CD4-positive, alpha-beta T cell treated with Interleukin-6 for 4 hours (primary cell): ENCODE measurements at places on chromosomes 1 and 21.

GRCh38 chr1:82226186-82226505 is 425.4 kb downstream of the ADGRL2 start:
- no peak for DNase-seq

GRCh38 chr1:116545359-116545705 is 25.5 kb downstream of the CD58 start:
- no peak for DNase-seq

DNA sequence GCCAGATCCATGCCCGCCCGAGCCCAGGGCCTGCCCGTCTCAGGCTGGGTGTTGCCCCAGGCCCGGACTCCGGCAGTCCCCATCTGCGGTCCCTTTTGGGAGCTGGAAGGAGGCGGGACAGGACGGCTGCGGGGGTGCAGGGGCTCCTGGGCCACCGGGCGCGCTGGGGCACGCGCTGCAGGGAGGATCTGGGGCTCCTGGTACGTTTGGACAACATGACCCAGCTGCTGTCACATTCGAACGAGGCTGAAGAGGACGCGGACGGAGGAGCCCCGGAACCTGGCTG is 6.6 kb upstream of the CALML6 start:
- DNase-seq = no peak

DNA sequence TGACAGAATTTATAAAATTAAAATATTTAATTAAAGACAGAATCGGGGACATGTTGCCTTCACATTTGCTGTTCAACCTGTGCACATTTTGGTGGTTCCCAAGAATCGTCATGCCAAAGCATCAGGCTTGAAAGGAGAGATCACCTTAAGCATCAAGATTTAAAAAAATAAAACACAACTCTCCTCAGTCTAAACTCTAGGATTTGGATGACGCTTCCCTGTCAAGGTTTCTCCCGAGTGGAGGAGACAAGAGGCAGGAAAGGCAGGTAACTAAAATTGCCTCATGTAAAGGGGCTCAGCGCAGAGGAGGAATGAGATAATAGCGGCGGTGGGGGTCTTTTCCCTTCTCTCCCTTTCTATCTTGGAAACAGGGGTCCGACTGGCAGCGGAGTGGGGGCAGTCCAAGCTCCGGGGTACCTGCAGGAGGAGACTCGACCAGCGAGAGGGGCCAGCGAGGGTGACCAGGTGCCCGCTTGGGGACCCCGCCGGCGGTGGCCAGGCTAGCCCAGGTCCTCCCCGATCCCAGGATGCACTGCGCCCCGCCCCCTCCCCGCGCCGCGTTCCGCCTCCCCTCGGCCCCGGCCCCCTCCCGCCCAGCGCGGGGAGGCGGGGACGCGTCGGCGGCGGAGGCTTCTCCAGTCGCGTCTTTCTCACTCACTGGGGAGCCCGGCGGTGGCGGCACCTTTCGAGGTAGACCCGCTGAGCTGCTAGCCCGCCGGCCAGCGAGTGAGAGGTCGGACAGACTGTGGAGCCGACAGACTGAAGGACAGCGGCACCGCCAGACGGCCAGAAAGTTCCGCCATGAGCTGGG is at the start of gene FNBP1L:
Gene FNBP1L, plus strand, starts transcription at position 638 of the 811 bp plus-strand sequence. Its CDS starts 164 bp downstream, at position 802.
- peak; percentile 79 for DNase-seq

GRCh38 chr1:183996396-183996795 is 41.1 kb downstream of the COLGALT2 start:
- no peak for DNase-seq

DNA sequence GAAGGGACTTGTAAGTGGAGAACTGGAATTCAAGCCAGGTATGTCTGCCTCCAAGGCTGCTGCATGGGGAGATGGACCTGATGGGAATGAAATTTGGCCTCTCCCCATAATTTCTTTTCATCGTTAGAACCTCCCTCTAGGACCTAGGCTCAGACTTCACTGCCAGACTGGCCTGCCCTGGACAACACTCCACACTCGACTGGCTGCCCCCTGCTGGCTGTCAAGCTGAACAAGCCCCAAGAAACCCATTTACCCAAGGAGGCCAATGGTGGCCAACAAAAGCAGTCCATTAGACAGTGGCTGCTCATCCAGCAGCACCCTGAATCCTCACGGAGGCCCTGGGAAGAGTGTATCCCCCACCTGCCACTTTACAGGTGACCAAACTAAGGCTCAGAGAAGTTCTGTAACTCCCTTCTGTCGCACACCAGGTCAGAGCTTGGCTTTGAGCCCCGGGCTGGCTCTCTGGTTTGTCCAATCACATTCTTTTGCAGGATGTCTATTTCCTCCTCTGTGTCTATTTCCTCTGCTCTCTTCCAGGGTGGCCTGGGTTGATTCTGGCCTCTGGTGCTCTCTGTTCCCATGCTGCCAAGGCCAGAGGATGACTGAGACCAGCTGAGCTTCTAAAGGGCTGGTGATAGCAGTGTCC is 3.8 kb downstream of the RNF186 start:
- DNase-seq = peak; percentile 67

DNA sequence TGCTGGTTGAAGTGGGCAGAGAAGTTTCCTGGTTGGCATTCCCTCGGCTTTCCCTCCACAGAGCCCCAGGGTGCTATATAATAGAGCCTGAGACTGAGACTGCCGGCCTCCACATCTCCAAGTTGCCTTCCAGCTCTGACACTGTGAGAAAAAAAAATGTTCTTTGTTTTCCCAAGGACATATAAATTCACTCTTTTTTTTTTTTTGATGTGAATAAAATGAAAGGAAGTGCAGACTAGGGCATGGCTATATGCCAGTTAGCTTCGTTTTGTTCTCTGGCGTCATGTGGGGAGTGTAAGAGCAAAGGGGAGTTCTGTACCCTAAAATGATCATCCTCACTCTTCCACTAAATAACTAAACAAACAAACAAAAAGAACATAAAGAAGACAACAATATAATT is 101.6 kb downstream of the TNFSF18 start:
- DNase-seq = no peak

- DNase-seq = no peak
Measured at GRCh38 chr1:187641015-187641414, 812.3 kb downstream of the PLA2G4A start.

- no peak for DNase-seq
Measured at GRCh38 chr1:228293816-228294500, 86.1 kb downstream of the OBSCN start.

- no peak for DNase-seq
Measured at GRCh38 chr1:181577475-181577874, 94.2 kb downstream of the CACNA1E start.

- no peak for DNase-seq
Measured at GRCh38 chr1:211347077-211347844, 20.6 kb downstream of the TRAF5 start.

DNA sequence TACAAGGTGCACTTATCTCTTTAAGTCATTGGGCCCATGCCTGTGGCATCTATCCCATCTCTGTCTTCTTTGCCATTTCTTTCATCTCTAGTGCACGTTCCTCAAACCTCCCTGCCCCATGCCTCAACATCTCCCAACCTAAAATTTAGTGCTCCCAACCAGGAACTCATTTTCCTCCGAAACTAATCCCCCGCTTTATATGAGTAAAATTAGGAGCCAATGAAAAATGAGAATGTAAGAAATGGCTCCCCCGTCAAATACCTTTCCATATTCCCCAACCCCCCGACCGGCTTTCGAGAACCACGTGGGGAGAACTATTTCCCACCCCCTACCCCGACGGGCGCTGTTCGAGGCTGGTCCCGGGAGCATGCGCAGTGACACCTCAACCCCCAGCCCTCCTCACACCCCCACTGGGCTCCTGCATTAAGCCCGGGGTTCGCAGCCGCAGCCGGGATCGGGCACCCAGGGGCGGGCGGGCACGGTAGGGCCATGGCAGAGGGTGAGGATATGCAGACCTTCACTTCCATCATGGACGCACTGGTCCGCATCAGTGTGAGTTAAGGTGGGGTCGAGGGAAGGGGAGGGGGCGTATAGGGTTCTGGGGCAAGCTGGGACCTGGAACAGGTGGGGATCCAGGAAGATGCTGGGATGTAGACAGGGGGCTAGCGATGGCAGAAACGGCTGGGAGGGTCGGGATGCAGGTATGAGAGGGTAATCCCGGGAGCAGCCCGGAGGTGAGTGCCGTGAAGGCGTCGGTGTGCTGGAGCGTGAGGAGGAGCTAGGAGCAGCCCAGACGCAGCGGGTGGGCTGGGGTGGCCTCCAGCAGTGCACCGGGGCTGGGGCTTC is at the start of gene TRIM46:
Gene TRIM46, plus strand, starts transcription at position 372 of the 846 bp plus-strand sequence. Its CDS starts 118 bp downstream, at position 490.
- peak; percentile 82 for DNase-seq

DNA sequence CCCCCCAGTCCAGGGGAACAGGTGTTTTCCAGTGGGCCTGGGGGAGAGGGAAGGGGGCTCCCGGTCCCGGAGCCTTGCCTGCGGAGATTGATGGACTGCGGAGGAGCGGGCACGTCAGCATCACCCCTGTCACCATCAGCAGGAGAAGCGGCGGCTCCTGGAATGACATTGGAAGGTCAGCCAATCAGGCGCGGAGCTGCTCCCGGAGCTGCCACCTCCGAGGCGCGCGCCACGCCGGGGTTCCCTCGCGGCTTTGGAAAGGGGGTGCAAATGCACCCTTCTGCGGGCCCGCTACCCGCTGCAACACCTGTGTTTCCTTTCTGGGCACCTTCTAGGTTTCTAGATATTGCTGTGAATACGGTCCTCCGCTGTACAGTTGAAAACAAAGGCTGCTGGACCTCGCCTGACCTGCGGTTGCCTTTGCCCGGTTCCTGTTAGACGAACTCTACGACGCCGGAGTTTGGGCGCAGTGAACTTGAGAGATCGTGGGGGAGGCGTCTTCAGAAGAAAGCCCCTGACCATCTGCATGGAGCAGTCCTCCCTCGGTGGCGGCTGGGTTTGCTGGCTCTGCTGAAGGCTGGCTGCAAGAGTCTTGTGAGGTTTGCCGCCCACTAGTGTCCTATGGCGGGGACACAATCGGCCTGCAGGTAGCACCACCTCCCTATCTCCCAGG is 5.3 kb downstream of the DSCAM start:
- DNase-seq = no peak

DNA sequence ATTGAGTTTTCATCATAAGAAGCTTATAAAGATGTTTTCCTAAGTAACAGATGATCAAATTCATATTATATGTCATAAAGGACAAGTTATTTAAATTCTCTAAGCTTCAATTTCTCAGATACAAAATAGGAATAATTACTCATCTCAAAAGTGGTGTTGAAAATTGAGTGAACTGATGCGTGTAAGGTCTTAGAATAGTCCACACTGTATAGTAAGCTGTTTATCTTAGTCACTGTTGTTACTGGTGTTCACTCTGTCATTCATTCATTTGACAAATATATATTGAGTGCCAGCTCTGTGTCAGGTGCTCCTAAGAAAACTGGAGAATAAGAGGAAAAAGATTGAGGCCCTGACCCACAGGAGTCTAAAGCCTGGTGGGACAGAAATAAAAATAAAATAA is 186.3 kb upstream of the BRINP3 start:
- no peak for DNase-seq

DNA sequence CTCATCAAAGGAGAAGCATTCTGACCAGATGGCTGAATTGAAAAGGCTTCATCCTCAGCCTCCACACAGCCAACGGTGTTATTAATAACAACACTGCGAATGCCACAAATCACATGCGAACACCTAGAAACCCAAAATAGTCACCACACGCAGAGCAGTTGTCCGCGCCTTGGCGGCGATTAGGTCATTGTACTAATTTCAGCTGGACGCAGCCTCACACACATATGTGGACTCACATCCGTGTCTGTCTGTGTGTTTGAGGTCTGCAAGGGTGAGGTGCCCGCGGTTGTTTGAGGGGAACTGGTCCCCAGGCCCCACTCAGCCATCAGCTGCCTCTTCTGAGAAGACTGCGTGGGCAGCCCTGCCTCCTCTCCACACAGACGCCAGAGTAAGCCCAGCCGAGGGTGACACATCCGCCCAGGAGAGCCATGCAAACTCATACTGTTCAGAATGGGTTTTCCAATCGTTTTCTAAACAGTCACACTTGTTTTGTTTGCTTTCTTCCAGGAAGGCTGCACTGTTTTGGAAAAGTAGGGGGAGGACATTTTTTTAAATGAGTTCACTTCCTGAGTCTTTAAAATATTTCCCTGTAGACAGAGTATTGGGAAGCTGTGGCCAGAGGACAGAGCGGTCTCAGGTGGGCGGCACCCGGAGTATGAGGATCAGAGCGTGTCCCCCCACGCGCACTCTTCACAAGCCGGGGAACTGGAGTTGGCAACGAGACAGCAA is 53.4 kb downstream of the TOMM20 start:
- DNase-seq = peak; percentile 60
